ENCODE measurements at places on chromosomes 6 and 20. TPM values are rescaled to one million over a fixed set of nuclear protein-coding genes. Genes with fewer than 3 reads are reported as not detected.

LY6G6D gene
- not detected for total RNA-seq

SLC17A1 gene
- not detected for total RNA-seq

LAMA4 gene
- 6.9 TPM for total RNA-seq

MAP3K4 gene
- total RNA-seq = 34.6 TPM

GPX5 gene
- not detected for total RNA-seq

ECT2L gene
- 0.43 TPM for total RNA-seq

TRIM15 gene
- total RNA-seq = 0.25 TPM

LAMP5 gene
- 11.6 TPM for total RNA-seq

IPCEF1 gene
- 0.31 TPM for total RNA-seq

SLC32A1 gene
- 0.71 TPM for total RNA-seq

UCKL1 gene
- total RNA-seq = 25.1 TPM

FAM217A gene
- total RNA-seq = 2.0 TPM

PTCHD4 gene
- total RNA-seq = 10.6 TPM

UNC93A gene
- not detected for total RNA-seq

NFATC2 gene
- 0.33 TPM for total RNA-seq

GJA10 gene
- 0.56 TPM for total RNA-seq

SCGN gene
- total RNA-seq = 1.6 TPM

CYP39A1 gene
- total RNA-seq = 7.6 TPM

TNNC2 gene
- total RNA-seq = not detected

DLK2 gene
- 3.9 TPM for total RNA-seq

OR2H2 gene
- total RNA-seq = 0.80 TPM

BPIFB4 gene
- total RNA-seq = not detected

SYNGAP1 gene
- total RNA-seq = 14.1 TPM

ERVFRD-1 gene
- total RNA-seq = 3.8 TPM

PGC gene
- total RNA-seq = not detected

KIF25 gene
- total RNA-seq = not detected

SLC17A5 gene
- 26.2 TPM for total RNA-seq

USP49 gene
- total RNA-seq = 6.0 TPM

JARID2 gene
- 29.8 TPM for total RNA-seq

NINL gene
- 17.9 TPM for total RNA-seq

HSPA12B gene
- total RNA-seq = 0.54 TPM

PKHD1 gene
- 0.14 TPM for total RNA-seq

SLC22A16 gene
- 0.91 TPM for total RNA-seq

NRSN1 gene
- total RNA-seq = 5.7 TPM

FBXO30 gene
- total RNA-seq = 18.1 TPM

NMBR gene
- total RNA-seq = 0.68 TPM

GLP1R gene
- 0.21 TPM for total RNA-seq

GABRR1 gene
- total RNA-seq = 2.5 TPM

PRRC2A gene
- total RNA-seq = 76.3 TPM

CCN6 gene
- 0.27 TPM for total RNA-seq

TCF21 gene
- total RNA-seq = 0.38 TPM

NQO2 gene
- 28.1 TPM for total RNA-seq

ULBP1 gene
- 12.2 TPM for total RNA-seq

MYBL2 gene
- total RNA-seq = 27.4 TPM

ATP6V1G2 gene
- total RNA-seq = 7.2 TPM

TAP1 gene
- 0.85 TPM for total RNA-seq

ROS1 gene
- total RNA-seq = not detected

MCM3 gene
- 16.0 TPM for total RNA-seq

LPA gene
- total RNA-seq = 0.19 TPM

TTLL9 gene
- total RNA-seq = 3.8 TPM

CAGE1 gene
- 0.19 TPM for total RNA-seq

HLA-DQA2 gene
- not detected for total RNA-seq

HEY2 gene
- 5.4 TPM for total RNA-seq

RHAG gene
- 0.34 TPM for total RNA-seq

OR2H1 gene
- 0.05 TPM for total RNA-seq

SASH1 gene
- total RNA-seq = 17.7 TPM

LPIN3 gene
- 6.9 TPM for total RNA-seq

TRIM40 gene
- total RNA-seq = 0.41 TPM
